ENCODE measurements at places on chromosomes 2 and 18.

DNA sequence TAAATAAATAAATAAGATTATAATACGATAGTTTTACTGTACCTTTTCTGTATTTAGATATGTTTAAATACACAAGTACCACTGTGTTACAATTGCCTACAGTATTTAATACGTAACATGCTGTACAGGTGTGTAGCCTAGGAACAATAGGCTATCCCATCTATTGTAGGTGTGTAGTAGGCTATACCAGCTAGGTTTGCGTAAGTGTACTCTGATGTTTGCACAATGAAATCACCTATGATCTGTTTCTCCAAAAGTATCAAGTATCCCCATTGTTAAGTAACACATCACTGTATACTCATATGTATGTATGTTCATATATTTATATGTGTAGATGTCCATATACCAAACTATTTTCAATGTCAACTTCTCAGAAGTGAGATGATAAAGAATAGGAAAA, 118.2 kb upstream of the RND3 start:
- DNase-seq, result no peak

DNA sequence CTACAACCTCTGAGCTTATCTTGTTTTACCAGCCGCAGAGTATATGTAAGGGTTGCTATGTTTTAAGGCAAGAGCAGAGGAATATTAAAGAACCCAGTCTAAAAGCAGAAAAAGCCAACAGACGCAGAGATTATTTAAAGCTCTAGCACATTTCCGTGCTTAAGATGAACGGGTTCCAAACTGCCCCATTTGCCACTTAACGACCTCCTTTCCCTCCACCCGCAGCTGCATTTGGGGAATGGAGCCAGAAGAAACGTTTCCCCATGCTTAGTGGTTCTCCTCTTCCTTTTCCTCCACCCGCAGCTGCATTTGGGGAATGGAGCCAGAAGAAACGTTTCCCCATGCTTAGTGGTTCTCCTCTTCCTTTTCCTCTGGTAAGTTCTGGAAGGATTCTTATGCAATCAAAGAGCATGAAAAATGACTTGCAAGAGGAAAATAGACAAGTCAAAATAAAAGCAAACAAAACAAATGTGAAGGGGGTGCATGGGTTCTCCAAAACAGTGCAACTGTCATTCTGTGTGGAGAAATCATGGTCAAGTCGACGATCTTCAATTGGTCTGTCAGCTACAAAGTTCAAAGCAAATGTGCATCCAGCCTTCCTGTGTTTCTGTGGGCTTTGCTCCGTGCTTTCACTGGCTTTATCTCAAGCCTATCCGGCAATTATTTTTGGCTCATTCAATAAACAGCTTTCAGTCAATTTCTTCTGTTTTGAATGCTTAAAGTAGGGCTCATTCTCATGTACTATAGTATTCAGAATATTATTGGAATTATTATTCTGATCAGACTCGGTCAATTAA, 57.8 kb downstream of the DIPK1C start:
- DNase-seq, result no peak

GRCh38 chr2:104658144-104658835, 195.6 kb upstream of the POU3F3 start:
- DNase-seq, result peak; percentile 11

DNA sequence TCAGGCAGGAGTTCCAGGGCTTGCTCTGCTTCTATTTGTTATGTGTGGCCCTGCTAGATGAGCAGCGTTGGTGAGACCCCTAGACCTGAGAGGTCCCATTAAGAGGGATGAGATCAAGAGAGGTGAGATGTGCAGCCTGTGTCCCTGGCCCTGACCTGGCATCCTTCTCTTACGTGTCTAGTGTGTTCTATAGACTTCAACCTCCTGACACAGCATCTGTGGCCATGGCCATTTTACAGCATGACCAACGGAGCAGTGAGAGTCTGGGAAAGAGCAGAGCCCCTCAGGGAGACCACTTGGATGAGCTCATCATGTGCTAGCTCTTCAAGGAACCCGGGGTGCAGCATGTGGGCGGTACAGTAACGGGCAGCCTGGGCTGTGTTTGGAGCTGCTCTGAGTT, 32.7 kb upstream of the ASPRV1 start:
- DNase-seq, result no peak

DNA sequence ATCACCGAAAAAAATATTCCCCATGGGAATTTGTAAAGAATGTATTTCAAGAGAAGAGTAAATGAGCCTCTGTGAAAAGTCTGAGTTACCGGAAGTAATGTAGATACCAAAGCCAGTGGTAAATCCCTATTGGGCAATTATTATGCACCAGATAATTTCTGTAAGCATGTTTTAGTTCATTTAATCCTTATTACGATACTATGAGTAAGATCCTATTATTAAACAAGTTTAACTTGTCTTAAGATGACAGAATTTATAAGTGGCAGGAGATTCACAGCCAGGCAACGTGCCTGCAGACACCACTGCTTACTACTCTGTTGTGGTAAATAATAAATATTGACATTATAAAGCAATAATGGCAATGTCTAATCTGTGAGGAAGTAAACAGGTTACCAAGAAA, 280.8 kb upstream of the RGPD4 start:
- DNase-seq, result no peak

DNA sequence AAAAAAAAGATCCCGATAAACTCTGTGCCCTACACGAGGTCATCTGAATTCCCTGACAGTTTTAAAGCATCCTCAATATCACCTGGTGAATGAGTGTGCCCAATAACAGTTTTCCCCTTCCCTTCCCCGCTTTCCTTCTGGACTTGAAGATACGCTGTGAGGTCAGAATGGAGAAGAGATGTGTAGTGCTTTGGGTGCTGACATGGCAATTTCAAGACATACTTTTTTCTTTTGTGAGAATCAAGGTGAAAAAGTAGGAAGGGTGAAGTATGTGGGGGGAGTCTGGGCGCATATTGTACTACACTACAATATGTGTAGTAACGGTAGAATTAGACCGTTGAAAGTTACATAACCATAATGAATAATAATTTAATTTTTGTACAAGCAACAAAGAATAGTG, 21.7 kb downstream of the DNAJC27 start:
- no peak for DNase-seq

GRCh38 chr2:15640261-15640711, 48.6 kb downstream of the DDX1 start:
- no peak for DNase-seq

DNA sequence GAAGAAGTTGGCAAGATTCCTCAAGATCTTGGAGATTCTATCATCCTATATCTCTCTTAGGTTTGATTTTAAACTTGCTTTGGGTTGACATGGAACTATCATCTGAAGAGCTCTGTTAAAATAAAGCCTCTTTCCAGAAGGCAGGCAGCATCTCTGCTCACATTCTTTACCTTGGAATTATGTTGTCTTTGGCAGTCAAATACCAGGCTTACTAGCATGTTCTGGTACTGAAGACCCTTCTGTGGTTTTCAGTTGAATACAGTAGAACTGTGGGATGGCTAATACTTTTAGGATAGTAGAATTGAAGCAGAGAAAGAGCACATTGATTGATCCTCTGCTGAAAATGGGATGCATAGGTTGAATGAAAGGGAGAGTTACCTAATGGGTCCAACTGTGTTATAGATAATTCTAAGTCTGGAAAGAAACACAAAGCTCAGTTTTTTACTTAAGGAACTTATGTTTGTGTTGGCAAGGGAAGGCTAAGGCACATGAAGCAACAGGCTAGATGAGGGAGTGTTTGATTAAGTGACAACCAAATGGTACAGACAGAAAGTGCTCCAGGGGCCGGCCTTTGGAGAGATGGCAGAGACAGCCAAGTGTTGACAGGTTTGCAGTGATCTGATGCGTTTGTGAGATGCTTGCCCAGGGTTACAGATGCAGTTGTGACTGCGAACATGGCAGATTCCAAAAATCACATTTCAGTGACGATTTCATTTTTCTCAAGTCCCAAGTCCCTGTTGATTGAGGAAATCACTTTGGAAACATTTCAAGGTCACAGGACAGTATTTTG, 397.9 kb downstream of the MEIS1 start:
- DNase-seq, result no peak

All from stimulated activated naive CD8-positive, alpha-beta T cell treated with anti-CD3 and anti-CD28 coated beads, Interleukin-15, amount 100 ng/mL, for 72 hours (primary cell).